GM23248 (cell line): ENCODE measurements at places on chromosomes 1 and 21. TPM values are rescaled to one million over a fixed set of nuclear protein-coding genes. Genes with fewer than 3 reads are reported as not detected.

Gene TFF3
- total RNA-seq: not detected in 2 replicates

Gene F13B
- not detected in 2 replicates for total RNA-seq

- no peaks in the 10 kb centered on the region for H3K27me3 ChIP-seq
- no peaks in the 10 kb centered on the region for H3K4me1 ChIP-seq
- no peak for DNase-seq
- no peak overlapping the region for H3K4me3 ChIP-seq
- no peaks in the 10 kb centered on the region for H3K36me3 ChIP-seq
- no peak overlapping the region for H3K27ac ChIP-seq
Measured at GRCh38 chr1:43510621-43511020, 20.1 kb upstream of the PTPRF start.

DNA sequence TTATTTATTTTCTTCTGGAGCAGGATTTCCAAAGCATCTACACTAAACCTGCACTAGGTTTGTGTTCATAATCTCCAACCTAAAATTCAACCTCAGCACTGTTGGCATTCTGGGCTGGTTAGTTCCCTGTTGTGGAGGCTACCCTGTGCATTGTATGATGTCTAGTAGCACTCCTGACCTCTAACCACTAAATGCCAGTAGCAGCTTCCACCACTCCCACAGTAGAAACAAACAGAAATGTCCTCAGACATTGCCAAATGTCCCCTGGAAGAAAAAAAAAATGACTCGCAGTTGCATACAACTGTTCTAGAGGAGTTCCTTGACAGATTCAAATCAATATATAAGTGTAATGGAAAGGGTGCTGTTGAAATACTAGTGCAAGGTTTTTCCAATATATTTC is 18.9 kb downstream of the GRIK1 start:
- H3K27ac ChIP-seq: no peak overlapping the region
- H3K36me3 ChIP-seq: no peaks in the 10 kb centered on the region
- DNase-seq: no peak
- no peak overlapping the region for H3K4me3 ChIP-seq

DNA sequence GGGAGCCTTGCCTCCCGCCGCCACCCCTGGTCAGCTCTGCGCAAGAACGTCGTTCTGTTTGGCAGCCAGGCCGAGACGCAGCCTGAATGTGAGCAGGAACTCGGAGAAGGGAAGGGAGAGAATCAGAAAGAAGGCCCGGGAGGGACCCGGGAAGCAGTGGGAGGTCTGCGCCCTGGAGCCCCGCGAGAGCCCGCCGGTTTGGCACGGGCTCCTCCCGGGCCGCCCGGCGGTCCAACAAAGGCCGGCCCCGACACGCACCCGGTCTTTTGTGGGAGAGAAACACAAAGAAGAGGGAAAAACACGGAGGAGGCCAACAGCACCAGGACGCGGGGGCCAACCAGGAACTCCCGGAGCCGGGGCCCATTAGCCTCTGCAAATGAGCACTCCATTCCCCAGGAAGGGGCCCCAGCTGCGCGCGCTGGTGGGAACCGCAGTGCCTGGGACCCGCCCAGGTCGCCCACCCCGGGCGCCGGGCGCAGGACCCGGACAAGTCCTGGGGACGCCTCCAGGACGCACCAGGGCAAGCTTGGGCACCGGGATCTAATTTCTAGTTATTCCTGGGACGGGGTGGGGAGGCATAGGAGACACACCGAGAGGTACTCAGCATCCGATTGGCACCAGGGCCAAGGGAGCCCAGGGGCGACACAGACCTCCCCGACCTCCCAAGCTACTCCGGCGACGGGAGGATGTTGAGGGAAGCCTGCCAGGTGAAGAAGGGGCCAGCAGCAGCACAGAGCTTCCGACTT is 2.7 kb upstream of the OLIG2 start:
- DNase-seq: no peak
- peaks cover 94% of the 10 kb centered on the region for H3K27me3 ChIP-seq
- H3K27ac ChIP-seq: no peak overlapping the region
- no peak overlapping the region for H3K4me3 ChIP-seq

- no peaks in the 10 kb centered on the region for H3K36me3 ChIP-seq
- no peak overlapping the region for H3K27ac ChIP-seq
- H3K4me3 ChIP-seq: no peak overlapping the region
- DNase-seq: no peak
- no peaks in the 10 kb centered on the region for H3K27me3 ChIP-seq
Measured at GRCh38 chr1:2148691-2149090, 45.9 kb downstream of the FAAP20 start.

DNA sequence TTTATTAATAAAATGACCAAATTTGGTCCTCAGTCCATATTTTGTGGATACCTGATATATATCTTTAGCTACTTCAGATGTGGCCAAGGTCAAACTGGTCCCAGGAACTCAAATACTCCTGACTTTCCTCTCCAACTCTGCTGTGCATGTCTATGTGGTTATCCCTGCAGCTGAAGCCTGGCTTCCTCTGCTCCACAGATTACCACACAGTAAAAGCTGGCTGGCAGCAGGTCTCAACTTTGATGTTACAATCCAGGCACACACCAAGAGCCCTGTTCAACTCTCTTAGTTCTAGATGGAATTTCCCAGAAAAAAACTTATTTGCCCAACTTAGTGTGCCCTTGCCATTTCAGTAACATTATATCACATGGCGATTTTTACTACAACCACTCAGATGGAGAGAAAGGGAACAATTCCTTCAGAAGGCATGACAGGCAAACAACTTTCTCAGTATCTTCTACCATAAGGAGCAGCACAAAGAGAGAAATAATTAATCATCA is 479.5 kb downstream of the PLPP3 start:
- peak overlapping the region; percentile 79 for H3K27ac ChIP-seq
- H3K4me1 ChIP-seq: peaks cover 58% of the 10 kb centered on the region
- DNase-seq: peak; percentile 71

DNA sequence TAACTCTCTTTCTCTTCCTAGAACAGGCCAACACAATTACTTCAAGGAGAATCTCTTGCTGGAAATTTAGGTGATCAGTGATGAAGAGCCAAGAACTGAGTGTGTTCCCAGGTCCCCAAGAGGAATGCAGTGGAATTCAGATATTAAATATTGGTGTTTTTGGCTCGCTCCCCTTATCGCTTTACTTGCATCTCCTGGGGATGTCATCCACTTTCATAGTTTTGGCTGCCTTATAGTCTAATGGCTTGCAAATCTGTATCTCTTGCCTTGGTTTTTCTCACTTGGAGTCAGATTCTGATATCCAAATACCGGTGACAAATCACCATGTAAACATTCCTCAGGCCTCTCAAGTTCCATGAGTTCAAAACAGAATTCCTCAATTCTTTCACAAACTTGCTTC is 151.0 kb upstream of the C1orf87 start:
- H3K36me3 ChIP-seq: no peaks in the 10 kb centered on the region
- H3K27ac ChIP-seq: no peak overlapping the region
- DNase-seq: no peak
- H3K4me1 ChIP-seq: peaks cover 16% of the 10 kb centered on the region
- no peak overlapping the region for H3K4me3 ChIP-seq

- H3K4me3 ChIP-seq: no peak overlapping the region
- no peaks in the 10 kb centered on the region for H3K36me3 ChIP-seq
- no peak for DNase-seq
- no peak overlapping the region for H3K27ac ChIP-seq
Measured at GRCh38 chr1:205127646-205128045, 5.9 kb upstream of the RBBP5 start.
